ENCODE measurements at places on chromosomes 3 and 15.

- DNase-seq = peak; percentile 64
Observed at GRCh38 chr3:13346481-13347389, 73.4 kb downstream of the NUP210 start.

DNA sequence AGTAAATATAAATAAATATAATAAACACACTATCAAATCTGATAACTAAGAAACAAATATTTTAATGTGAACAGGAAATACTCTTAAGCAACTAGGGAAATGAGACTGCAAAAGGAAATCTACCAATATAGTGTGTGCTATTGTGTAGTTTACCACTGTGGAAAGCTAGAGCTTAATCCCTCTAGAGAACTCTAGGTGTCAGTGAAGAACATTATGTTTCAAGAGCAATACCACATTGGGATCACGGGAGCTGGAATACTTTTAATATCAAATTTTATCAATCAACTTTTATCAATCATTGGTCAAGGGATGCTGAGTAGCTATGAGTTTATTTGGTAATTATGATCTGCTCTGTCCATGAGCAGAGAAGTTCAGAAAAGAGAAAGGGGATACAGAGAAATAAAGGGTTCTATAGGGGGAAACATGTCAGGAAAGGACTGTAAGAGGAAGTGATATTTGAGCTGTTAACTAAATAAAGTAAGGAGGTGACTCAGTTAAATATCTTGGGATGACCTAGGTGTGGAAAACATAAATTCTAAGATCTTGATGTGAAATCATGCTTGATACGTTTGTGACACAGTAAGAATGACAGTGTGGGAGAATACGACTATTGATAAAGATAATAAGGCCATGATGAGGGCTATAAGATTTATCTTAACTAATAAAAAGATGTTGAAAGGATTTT is 762.2 kb upstream of the ALCAM start:
- DNase-seq = no peak

- no peak for DNase-seq
Observed at GRCh38 chr3:131216330-131216729, 165.2 kb upstream of the NUDT16 start.

DNA sequence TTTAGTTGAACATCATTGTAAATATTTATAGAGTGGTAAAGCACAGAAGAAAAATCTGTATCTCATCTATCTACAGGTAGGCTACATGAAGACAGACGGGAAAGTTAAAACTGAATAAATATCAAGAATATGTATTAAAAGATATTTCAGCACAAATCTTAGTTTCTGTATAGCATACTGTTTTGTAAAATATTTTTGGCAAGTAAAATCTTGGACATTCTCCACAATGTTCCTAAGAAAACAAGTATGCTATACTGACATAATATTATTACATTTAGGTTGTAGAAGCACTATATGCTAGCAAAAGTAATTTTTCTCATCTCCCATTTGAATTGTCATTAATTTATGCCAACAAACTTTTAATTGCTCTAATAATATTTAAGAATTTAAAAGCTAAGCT is 326.4 kb upstream of the ARL6 start:
- DNase-seq = no peak

- no peak for DNase-seq
Observed at GRCh38 chr3:72560846-72561675, 287.2 kb downstream of the SHQ1 start.

DNA sequence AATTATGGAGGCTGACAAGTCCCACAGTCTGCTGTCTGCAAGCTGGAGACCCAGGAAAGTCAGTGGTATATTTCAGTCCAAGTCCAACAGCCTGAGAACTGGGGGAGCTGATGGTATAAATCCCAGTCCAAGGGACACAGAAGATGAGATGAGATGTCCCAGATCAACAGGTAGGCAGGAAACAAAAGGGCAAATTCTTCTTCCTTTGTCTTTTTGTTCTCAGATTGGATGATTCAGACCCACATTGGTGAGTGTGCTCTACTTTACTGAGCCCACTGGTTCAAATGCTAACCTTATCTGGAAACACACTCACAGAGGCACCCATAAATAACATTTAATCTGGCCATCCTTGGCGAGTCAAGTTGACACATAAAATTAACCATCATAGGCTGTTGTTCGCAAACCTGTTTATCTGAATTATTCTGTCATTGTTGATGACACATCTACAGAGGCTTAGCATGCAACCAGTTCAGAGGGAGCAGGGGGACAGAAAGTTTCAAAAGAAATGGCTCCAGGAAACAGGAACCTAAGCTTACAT is 62.7 kb upstream of the ITGA11 start:
- no peak for DNase-seq

DNA sequence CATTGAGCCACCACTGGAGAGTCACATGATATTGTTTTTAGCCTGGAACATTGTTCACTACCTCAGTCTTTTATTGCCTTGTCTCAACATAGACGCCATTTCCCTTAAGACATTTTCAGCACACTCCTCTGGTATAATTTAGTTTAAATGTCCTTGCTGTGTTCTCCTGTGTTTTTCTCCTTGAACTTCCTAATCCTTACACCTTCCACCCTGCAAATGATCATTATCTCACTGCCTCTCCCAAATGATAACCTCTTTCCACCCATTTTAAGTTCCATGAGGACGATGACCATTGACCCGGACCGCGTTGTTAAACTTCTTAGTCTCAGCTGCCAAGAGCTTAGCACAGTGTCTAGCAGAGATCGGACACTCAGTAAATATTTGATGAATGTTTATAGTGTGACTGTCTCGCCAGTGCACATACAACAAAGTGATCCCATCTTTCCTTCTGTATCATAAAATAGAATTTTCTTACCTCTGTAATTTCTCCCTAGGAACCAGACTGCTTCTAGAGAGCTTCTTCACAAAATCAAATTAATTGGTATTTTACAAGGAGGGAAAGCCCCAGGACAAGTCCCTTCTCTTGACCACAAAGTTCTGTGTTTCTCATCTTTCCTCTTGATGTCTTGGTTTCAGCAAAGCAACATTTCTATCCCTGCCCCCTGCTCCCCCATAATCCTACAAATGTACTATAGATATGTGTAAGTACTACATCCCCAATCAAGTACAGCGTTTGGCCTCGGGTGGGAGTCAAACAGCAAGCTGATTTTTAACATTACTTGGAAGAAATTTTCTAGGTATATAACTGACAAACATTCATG is 429.6 kb downstream of the LPP start:
- DNase-seq = peak; percentile 9

GRCh38 chr15:41882689-41883483 is 11.0 kb downstream of the SPTBN5 start:
- no peak for DNase-seq

DNA sequence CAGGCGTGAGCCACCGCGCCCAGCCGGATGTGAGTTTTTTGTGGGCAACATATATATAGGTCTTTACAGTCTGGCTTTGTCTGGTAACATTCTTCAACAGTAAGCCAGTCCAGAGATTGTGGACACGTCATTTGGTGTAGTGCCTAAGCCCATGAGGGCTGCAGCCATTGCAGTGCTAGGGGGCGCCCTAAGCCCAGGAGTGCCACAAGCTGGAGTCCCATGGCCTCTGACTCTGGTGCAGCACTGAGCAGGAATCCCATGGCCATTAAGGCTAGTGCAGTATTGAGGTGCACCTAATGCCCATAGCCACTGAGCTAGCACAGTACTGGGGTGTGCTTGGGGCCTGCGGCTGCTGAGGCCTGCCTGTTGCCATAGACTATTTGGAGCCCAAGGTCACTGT is 136.4 kb upstream of the NDN start:
- no peak for DNase-seq

DNA sequence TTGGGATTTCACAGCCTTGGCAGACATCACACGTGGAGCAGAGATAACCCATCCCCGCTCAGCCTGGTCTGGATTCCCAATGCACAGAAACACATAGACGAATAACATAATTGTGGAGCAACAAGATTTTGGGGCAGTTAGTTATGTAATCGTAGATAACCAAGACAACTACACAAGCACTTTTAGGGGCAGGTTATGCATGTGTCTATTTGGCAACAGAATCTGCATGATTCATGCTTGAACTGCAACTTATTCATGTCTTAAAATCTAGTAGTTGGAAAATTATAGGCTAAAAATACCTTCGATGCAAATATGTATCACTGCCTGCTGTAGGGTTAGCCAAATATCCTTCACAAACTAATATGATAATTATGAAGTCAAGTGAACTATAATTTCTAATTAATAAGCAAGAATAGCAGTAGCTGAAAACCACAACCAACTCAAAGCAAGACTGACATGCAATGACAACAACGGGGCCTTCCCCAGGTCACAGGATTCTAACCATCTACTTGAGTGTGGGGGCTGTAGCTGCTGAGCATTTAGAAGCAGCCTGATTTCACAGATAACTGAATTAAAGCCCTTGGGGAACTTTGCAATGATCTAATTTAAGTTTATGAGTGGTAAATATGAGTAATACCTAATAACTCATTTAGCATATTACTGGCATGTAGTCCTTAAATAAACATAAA is 31.1 kb downstream of the DGKG start:
- no peak for DNase-seq

DNA sequence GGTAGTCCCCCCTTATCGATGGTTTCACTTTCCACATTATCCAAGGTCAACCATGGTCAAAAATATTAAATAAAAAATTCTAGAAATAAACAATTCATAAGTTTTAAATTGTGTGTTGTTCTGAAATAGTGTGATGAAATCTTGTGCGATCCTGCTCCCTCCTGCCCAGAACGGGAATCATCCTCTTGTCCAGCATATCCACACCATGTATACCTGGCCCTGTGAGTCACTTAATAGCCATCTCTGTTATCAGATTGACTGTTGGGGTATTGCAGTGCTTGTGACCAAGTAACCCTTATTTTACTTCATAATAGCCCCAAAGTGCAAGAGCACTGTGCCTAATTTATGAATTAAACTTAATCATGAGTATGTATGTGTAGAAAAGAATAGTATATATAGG is 19.1 kb downstream of the FAM81A start:
- DNase-seq = no peak

GRCh38 chr3:49626101-49626581 is 48.0 kb upstream of the APEH start:
- no peak for DNase-seq

GRCh38 chr3:4139462-4140140 is 163.6 kb upstream of the SETMAR start:
- no peak for DNase-seq

DNA sequence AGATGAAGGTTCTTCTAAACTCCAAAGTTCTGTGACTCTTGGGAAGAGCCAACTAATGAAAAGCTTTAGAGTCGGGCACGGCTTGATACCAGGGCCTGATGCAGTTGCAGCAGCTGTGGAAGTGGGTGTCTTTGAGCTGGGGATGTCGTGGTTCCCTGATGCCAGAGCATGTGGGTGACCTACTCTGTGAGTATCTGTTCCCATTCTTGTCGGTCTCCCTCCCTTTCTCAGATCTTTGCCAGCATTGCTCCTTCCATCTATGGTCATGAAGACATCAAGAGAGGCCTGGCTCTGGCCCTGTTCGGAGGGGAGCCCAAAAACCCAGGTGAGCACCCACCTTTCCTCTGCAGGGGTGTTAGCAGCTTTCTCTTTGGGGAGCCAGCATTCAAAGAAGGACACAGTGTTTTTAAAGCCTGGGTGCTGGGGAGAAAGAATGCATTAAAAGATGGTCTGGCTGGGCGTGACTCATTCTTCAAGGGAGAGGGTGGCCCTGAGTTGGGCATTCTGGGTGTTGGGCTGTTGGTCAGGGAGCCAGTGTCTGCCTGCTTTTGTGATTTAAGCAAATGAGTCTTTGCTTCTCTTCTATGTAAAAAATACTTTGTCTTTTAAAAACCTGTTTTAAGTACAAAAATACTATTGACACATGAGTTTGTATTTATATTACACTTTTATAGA is 13.2 kb upstream of the PODXL2 start:
- no peak for DNase-seq

- no peak for DNase-seq
Observed at GRCh38 chr3:143239031-143239430, 119.5 kb downstream of the CHST2 start.

DNA sequence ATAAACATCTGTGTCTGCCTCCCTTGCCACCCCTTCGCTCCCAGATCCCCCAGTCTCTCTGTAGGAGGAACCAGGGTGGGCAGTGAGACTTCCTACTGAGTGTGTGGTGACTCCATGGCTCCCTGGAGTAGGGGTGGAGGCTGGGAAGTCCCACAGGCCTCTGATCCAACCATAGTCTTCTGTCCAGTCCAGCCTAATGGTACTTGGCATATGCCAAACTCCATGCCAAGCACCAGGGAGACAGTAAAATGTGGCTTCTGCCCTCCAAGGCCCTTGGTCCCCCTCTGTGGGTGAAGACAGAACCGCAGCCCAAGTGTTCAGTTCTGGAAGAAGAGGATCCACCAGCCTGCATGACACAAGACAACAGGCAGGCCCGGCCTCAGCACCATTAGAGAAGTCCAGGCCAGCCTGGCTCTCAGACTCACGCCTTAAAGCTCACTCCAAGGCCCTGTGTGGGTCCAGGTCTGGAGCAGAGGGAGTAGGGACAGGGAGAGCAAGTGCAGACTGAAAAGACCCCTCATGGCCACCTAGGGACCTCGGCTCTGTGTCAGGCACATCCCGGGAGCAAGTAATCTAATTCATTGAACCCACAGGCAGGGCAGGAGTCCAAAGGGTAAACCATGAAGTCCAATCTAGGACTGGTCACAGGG is 112.7 kb downstream of the ETFA start:
- no peak for DNase-seq

- DNase-seq = no peak
Observed at GRCh38 chr3:180036671-180037455, at the start of gene PEX5L. PEX5L (minus strand) TSS chr3:180036937; CDS start chr3:180036599, 338 bp downstream.

DNA sequence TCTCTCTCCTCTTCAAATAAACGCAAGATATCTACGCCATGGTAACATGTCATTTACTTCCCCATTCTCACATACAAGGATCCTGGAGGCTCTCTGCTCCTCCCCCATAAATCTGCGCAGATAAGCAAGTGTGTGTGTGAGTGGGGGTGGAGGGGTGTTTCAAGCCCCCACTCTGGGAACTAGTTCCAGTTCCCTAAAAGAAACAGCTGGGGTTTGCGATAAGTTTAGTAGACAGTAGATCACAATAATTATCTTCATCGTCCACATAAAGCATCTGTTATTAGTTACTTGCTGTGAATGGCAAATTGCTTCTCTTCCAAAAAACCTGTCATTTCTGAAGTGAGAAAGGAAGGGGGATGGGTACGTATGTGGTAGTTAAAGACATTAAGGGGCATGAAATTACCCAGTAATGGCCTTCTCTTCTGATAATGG is 79.8 kb downstream of the RBPMS2 start:
- no peak for DNase-seq

GRCh38 chr3:193343726-193344222 is 34.8 kb downstream of the ATP13A5 start:
- DNase-seq = no peak

DNA sequence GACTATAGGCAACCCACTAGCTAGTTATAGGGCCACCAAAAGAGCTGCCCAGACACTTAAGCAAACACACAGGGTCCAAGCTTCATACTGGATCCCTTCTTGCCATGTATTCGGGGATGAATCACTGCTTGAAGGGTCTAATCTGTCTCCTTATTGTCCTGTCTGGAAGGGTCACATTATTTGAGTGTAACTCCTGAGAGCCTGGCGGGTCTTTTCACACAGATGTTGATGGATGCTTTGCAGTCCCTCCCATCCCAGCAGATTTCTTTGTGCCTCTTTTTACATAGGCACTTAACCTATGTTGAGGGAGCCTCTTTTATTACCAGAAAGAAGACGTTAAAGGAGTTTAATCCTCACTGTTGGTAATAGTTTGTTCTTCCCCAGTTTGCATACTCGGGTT is 56.6 kb downstream of the BBX start:
- DNase-seq = no peak
